ENCODE measurements at places on chromosomes 6 and 20.

DNA sequence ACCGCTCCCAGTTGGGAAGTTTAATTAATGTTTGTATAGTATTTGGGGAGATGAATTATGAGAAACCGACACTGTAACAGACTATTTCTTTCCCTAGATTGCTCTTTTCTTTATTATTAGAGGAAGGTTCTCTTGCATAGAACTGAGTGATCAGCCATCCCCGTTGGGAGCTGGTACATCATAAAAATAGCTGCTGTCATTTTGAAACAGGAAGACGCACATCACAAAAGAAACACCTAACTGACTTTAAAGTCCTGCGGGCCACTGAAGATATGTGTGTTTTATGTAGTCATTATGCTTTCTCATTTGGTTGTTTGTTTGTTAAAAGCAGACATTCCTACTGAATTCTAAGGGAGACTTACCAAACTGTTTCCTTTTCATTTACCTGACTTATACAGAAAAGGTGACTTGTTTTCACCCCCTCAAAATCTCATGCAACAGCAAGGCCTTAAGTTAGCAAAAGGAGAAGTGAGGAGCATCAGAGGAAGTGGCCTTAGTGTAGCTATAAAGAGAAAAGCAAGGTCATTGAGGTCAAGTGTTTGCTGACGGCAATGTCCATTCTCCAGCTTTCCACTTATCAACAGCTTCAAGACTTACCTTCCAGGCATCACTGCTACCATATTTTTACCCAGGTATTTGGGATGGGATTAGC, 91.0 kb downstream of the PKHD1 start:
- no peaks in the 10 kb centered on the region for H3K4me1 ChIP-seq
- DNase-seq: no peak
- no peak overlapping the region for H3K4me3 ChIP-seq
- peaks cover 10% of the 10 kb centered on the region for H3K27me3 ChIP-seq

DNA sequence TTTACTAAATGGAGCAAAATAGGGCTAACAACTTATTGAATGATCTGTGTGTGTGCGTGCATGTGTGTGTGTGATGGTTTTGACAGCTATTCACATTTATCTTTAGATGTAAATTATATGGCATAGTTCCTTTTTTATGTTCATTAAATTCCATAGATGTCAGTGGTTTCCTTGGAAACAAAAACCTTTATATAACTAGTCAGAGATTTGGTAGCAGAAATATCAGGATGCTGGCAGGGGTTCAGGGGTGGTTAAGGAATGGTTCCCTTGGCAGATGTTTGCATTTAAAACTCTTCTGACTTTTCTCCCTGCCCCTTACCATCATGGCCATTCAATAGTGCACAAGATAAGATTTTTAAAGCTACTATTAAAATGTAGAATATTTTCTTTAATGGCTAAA, 256.6 kb downstream of the PLCB1 start:
- DNase-seq: no peak
- H3K4me1 ChIP-seq: no peaks in the 10 kb centered on the region
- peaks cover 3% of the 10 kb centered on the region for H3K27me3 ChIP-seq
- H3K4me3 ChIP-seq: no peak overlapping the region

GRCh38 chr20:22584522-22584921, at the start of gene FOXA2:
Gene FOXA2, minus strand, starts transcription at chr20:22584572. Its CDS starts 294 bp downstream, at chr20:22584278.
- H3K4me3 ChIP-seq: no peak within 1 kb of the TSS
- H3K36me3 ChIP-seq: peaks cover 5% of the 10 kb centered on the region
- H3K27me3 ChIP-seq: peaks cover 70% of the 10 kb centered on the region

- no peaks in the 10 kb centered on the region for H3K36me3 ChIP-seq
- no peaks in the 10 kb centered on the region for H3K4me1 ChIP-seq
- H3K27me3 ChIP-seq: no peaks in the 10 kb centered on the region
- H3K4me3 ChIP-seq: no peak overlapping the region
- no peak for DNase-seq
Measured at GRCh38 chr20:47141941-47142773, 214.3 kb downstream of the ZMYND8 start.

- no peak overlapping the region for H3K4me3 ChIP-seq
- H3K4me1 ChIP-seq: peaks cover 6% of the 10 kb centered on the region
- no peaks in the 10 kb centered on the region for H3K36me3 ChIP-seq
- no peaks in the 10 kb centered on the region for H3K27me3 ChIP-seq
- DNase-seq: peak; percentile 57
Measured at GRCh38 chr20:50844430-50845100, 49.7 kb downstream of the BCAS4 start.

GRCh38 chr20:59015812-59016711, 3.2 kb upstream of the TUBB1 start:
- no peaks in the 10 kb centered on the region for H3K36me3 ChIP-seq
- no peaks in the 10 kb centered on the region for H3K27me3 ChIP-seq
- H3K4me3 ChIP-seq: no peak overlapping the region

DNA sequence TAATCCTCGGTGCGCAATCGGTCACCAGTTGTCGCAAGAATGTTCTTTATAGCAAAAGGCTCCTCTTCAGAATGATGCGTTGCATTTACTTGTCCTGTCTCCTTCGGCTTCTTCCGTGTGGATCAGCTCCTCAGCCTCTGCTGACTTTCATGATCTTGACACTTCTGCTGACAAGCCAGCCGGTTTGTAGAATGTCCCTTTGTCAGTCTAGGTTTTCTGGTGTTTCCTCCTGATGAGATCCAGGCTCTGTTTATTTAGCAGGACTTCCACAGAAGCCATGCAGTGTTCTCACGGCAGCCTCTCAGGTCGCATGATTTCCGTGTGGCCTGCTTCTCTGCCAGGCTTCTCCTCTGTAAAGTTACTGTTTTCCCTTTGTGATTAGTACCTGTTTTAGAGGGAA, 66.9 kb downstream of the STX11 start:
- peaks cover 2% of the 10 kb centered on the region for H3K27me3 ChIP-seq
- DNase-seq: no peak
- no peak overlapping the region for H3K27ac ChIP-seq

DNA sequence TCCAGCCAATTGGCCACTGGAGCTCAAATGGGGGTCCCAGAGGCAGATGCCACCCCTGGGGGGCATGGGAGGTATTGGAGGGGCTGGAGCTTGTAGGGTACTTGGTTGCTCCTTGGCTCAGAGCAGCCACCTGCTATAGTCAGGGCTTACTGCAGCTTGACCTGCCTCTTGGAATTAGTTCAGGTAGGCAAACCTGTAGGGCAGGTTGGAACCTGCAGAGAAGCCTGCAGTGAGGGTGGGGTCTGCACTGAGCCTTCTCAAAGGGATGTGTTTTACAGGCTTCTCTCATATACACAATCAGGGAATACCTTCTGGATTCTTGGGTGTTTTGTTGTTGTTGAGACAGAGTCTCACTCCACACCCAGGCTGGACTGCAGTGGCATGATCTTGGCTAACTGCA, 94.2 kb upstream of the MYL9 start:
- no peaks in the 10 kb centered on the region for H3K27me3 ChIP-seq
- H3K4me1 ChIP-seq: no peaks in the 10 kb centered on the region
- H3K4me3 ChIP-seq: no peak overlapping the region
- H3K27ac ChIP-seq: no peak overlapping the region
- no peaks in the 10 kb centered on the region for H3K36me3 ChIP-seq

DNA sequence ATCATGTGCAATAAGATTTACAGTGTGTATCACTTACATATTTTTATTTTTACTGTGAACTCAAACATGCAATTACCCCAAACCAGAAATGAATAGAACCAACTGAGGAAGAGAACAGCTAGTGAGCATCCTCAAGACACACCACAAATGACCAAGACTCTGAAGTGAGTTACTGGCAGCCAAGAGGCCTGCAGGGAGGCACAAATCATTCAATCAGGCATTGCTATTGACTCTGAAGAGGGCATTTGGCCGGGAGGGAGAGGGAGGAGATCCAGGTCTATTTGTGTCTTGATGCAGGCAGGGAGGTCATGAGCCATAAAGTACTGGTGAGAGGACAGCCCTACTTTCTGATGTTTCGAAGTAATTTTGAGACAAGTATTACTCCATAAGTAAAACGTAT, 257.7 kb downstream of the BCKDHB start:
- no peak overlapping the region for H3K27ac ChIP-seq
- DNase-seq: no peak
- peaks cover 1% of the 10 kb centered on the region for H3K36me3 ChIP-seq
- no peak overlapping the region for H3K4me3 ChIP-seq

DNA sequence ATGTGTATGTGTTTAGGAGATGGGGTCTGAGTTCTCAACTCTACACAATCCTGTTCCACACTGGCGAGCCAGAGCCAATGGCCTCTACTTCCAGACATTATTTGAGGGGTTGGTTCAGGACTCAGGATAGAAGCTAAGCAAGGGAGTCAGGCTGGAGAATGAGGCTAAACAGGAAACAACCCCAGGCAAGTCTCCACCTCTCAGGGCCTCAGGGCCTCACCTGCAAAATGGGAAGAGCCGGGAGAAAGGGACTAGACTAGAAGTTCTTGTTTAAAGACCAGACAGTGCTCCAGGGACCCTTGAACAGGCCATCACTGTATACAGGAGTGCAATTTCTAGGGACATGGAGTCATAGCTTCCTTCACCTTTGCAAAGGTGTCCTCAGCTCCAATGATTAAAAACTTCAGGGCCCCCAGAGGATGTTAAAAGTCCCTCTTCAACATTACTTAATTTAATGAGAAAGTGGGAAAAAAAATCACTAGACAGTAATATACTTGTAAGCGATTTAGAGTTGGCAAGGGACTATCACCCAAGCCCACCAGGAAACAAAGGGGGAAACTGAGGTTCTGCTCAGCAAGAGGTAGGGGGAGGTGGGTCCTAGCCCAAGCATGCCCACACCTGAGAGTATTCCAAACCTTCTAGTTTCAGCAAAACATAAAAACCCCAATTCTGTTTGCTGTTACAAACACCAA, 41.7 kb downstream of the ZMYND8 start:
- no peaks in the 10 kb centered on the region for H3K27me3 ChIP-seq
- peaks cover 7% of the 10 kb centered on the region for H3K36me3 ChIP-seq
- DNase-seq: no peak
- H3K27ac ChIP-seq: no peak overlapping the region

All from activated naive CD4-positive, alpha-beta T cell treated with anti-CD3 and anti-CD28 coated beads for 36 hours (primary cell).